ENCODE measurements at places on chromosomes 4 and X.

GRCh38 chr4:180084561-180084960, 2158.6 kb upstream of the TENM3 start:
- no peak for DNase-seq

DNA sequence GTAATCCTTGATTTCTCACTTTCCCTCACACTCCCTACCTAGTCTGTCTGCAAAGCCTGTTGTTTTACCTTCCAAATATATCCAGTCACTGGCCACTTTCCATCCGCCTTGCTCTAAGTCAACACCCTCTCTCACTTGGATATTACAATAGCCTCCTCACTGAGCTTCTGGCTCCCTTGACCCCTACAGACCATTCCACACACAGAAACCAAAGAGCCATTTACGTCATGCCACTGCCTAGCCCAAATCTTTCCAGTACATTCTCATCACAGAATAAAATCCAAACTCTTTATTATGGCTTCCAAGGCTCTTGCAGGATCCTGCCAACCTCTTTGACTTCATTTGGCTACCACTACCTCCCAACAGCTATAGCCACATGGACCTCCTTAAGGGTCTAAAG, 25.7 kb upstream of the ARHGEF9 start:
- no peak for DNase-seq

DNA sequence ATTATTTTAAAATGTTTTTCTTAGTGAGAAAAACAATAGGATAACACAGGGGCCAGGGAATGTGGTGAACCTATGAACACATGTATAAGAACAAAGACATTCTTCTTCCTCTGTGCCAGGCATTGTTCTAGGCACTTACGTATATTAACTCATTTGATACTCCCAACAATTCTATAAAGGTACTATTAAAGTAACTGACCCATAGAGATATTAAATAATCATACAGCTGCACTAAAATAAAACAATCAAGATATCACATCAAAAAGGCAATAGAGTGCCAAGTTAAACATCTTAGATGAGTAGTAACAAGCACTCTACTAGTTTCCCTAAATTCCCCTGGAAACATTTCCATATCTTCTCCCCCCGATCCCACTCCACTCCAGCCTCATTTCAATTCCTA, 33.4 kb downstream of the SLC39A8 start:
- no peak for DNase-seq

DNA sequence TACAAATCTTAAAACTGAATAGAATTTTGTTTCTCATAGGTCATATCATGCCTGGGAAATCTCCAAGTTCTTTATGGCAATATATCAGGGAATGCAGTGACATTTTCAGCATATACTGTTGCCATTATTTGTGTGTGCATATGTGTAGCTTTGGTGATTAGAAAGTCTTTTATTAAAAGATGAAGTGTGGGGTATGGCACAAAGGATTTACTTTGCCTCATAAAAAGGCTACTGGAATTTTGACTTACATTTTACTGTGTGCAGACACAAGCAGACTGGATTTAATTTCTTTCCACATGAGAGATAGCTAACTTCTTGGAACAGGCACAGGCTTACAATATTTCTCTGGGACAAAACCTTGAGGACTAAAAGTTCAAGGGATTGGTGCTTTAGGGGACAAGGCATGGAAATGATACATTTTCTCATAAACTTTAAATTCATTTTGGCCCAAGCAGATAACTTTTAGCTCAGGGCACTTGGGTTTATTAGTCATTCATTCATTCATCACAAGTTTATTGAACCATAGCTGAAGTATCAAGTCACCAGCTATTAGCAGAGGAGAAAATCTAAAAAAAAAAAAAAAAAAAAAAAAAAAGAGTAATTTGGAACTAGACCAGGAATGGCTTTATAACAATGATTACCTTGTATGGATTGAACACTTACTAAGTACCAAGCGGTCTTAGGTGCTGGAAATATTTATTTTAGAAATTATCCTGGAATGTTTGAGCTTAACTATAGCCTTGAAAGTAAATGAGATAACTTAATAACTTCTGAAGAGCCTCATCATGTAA, 191.5 kb downstream of the SLIT2 start:
- DNase-seq, result no peak

GRCh38 chr4:164803702-164804101, 49.8 kb downstream of the SMIM31 start:
- DNase-seq, result no peak

- DNase-seq, result no peak
These were observed 71.7 kb downstream of the APBB2 start for GRCh38 chr4:41142376-41143310.

DNA sequence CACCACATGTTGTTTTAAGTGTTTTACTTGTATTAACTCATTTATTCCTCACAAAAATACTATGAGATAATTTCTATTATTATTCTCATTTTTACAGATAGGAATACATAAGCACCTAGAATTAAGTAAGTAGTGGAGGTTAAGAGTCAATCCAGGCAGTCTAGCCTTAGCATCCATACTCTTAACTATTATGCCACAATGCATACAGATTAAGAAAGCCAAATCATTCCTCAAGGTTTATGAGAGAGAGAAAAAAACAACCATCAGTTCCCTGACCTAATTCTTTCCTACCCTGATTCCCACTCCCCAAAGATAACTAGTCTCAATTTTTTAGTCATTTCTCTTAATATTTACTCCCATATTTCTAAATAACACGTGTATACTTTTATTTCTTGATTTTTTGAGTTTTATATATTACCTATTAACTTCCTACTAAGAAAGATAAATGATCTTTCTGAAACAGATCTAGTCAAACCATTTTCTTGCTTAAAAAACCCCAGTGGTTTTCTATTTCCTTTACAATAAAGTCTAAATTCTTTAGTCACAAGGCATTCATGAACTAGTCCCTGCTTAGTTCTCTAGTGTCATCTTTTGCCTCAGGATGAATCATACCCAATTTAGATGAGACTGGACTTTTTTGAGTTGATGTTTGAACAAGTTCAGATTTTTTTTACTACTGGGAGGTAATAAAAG, 16.0 kb downstream of the UBA6 start:
- no peak for DNase-seq

- no peak for DNase-seq
These were observed 9.0 kb upstream of the SLC26A1 start for GRCh38 chr4:1002131-1002630.

DNA sequence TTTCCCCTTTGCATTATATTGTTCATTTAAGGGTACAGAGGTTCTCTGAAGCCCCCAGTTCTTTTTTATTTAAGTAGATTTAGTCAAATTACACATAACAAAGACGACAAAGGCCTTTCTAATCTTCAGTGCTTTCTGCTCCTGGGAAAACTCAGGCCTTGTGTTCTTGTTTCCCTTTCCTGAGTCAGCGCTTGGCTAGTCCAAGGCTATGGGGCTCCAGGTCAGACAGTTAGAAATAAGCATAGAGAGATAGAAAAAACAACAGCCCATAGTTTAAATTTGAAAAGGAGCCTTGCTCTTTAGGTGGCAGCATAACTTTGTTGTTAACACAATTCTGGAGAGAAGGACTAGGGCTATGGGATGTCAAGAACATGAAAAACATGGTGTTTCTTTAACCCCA, 97.3 kb downstream of the PPP1R2C start:
- no peak for DNase-seq

- no peak for DNase-seq
These were observed 336.4 kb upstream of the RASGEF1B start for GRCh38 chr4:81808011-81808672.

DNA sequence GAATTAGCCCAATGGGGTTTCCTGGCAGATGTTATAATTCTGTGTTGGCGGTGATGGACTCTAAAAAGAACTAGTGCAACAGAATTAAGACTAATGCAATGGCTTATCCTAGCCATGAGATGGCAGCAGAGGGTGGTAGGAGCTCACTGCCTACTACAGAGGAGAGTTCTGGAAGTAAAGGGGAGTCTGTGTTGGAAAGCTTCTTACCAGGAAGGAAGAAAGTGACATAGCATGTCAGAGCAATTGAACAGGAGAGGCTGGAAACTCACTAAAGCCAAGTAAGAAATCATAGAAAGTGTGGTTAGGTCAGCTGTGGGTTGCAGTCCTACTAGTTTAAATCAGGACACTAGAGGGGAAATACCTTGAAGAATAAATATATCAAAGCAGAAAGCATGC, 6.3 kb upstream of the TRPC5OS start:
- DNase-seq, result no peak

- DNase-seq, result no peak
These were observed 108.8 kb downstream of the SPRY1 start for GRCh38 chr4:123505095-123506010.

DNA sequence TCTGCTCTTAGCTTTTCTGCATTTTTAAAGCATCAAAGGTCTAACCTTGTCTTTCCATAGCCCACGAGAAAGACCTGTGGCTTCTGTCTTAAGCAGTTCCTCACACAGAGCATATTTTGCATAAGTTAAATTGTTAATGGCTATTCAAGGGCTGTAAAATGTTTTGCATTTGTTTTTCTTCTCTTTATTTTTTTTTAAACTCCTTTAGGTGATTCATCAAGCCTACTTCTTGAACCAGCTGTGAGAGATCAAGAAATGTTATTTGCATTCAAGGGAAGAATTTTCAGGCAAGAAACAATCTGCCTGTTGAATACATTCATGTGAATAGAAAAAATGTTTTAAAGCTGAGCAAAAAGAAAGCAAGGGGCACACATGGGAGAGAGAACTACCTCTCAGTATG, 423.8 kb upstream of the FRG1 start:
- no peak for DNase-seq

- DNase-seq, result no peak
These were observed 51.8 kb downstream of the SCML1 start for GRCh38 chrX:17788956-17789562.

GRCh38 chr4:3640587-3640962, 108.4 kb upstream of the LRPAP1 start:
- no peak for DNase-seq

- no peak for DNase-seq
These were observed 31.6 kb downstream of the MTHFD2L start for GRCh38 chr4:74189331-74190043.

DNA sequence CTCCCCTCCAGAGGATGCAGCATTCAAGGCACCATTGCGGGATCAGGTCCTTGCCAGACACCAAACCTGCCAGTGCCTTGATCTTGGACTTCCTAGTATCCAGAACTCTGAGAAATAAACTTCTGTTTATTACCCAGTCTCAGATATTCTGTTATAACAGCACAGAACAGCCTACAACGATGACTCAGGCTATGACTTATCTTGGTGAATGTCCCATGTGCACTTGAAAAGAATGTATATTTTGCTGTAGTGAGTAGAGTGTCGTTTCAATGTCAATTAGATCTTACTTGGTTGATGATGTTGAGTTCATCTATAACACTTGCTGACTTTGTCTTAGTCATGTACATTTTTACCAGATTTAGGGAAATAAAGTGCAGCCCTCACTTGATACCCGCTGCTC, 34.5 kb upstream of the PGRMC1 start:
- DNase-seq, result no peak

DNA sequence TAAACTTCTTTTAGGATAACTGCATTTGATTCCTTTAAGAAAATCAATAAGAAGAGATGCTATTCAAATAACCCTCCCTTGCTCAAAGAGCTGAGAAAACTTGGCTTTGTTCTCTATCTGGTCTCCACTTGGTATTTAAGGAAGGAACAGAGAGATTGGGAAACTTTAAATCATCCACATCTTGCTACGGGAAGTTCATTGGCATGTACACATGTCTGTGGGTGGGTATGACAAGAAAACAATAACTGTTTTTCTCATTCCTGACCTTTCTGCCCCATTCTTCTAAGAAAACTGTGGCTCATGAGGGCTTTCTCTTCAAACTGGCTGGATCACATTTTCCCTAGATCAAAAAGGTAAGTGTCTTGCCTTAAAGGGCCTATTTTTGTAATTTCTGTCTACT, 6.0 kb downstream of the SEL1L3 start:
- no peak for DNase-seq

GRCh38 chr4:167049257-167049656, 185.0 kb downstream of the SPOCK3 start:
- DNase-seq, result no peak

- DNase-seq, result no peak
These were observed 461 bp downstream of the FBXW7 start for GRCh38 chr4:152535360-152535902.

DNA sequence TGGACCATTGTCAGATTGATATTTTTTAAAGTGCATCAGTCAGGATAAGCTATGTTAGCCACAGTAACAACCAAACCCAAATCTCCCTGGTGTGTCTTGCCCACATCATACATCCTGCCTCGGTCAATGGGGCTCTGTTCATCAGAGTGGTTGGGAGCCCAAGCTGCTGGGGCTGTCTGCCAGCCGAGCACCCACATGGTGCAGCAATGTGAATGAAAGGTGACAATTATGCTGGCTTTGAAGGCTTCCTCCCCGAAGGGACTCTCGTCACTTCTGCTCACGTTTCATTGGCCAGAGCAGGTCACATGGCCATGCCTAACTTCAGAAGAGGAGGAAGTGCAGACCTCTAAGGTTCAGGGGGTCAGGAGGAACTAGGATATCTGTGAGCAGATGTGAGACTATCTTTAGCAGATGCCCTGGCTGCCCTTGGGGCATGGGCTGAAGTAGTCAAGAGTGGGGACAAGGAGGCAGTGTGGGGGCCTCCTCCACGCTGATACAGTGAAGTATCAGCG, 1.3 kb upstream of the JAKMIP1 start:
- DNase-seq, result no peak

- DNase-seq, result no peak
These were observed 54.8 kb downstream of the CCDC149 start for GRCh38 chr4:24858026-24858425.

DNA sequence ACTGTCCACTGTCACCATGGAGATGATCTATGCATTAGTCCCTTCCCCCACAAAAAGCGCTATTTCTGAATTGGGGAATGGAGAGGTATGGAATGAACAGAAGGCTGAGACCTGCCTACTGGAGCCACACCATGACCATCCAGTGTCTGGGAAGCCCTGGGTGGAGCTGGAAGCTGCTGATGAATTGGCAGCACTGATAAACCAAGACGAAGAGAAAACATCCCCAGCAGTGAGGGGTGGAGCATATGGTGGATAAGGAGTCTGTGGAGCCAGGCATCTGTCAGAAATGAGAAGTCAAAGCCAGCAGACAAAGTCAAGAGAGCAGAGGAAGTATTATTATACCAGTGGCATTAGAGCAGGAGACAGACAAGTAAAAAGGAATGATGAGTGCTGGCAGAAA, 13.2 kb downstream of the CC2D2A start:
- no peak for DNase-seq

GRCh38 chrX:44675362-44676024, 132.8 kb upstream of the FUNDC1 start:
- no peak for DNase-seq

DNA sequence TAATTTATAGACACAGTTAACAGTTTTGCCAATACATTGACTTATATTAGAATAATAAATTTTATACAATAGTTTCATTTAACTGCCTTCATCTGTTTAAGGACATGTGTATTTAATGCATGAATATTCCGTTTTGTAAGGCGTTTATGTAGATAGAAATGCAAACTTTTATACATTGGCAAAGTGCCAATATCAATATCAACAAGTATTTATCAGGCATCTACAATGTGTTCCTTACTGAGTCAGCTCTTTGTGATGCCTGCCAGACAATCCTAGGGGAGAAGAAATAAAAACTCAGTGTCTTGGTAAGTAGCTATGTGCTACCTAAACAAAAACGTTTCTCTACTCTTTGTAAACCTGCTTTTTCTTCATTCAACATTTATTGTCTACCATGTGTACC, 1142.2 kb downstream of the C4orf33 start:
- DNase-seq, result no peak
